Nephron progenitor cell (in vitro differentiated cells): ENCODE measurements at places on chromosomes 6 and 20.

GRCh38 chr6:47672816-47673215 lies 25.6 kb upstream of the ADGRF4 start:
- DNase-seq = no peak

DNA sequence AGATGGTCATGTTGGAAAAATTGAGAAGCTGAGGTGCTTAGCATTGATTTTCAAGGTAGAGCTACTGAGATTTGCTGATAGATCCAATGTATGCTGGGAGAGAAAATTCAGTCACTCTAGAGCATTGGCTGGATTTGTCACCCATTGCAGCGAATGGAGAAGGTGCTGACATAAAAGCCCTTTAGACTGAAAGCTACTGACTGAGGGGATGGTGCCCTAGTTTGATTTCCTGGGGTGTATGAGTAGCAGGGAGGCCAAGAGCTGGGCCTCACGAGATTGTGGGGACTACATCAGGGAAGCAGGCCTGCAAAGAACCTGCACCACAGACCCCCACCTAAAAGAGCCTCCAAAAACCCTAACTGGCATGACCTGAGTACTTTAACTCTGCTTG lies 23.9 kb upstream of the PRND start:
- DNase-seq = no peak

DNA sequence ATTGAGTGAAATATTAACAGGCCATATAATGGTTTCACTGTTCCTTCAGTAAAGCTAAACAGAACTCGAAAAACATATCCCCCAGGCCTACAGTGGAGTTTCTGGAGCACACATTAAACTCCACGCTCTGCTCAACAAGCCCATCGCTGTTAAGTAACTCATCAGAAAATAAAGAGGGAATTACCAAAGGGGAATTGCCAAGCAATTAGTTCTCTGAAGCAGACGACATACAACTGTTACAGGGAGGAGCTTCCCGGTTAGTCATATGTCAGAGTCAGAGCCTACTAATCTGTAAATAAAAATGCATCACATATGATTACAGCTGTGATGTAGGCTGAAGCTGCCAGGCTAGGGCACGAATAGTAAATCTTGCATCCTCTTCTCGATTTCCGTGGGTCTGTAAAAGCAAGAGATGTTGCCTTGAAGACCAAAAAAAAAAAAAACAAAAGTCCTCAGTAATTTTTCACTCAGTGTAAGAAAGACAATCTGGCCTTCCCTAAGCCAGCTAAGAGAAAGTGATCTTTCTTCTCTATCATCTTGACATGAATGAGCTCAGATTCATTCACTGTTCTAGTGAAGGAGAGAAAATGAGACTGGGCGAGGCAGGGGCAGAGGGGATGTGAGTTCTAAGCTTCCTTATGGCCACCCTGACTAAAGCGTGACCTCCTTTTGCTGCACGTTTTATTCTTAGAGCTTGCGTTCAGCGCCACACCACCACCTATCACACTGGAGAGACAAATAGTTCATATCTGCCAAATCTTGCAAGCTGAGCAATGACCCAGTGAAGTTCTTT lies 13.8 kb downstream of the ATXN1 start:
- no peak for DNase-seq

DNA sequence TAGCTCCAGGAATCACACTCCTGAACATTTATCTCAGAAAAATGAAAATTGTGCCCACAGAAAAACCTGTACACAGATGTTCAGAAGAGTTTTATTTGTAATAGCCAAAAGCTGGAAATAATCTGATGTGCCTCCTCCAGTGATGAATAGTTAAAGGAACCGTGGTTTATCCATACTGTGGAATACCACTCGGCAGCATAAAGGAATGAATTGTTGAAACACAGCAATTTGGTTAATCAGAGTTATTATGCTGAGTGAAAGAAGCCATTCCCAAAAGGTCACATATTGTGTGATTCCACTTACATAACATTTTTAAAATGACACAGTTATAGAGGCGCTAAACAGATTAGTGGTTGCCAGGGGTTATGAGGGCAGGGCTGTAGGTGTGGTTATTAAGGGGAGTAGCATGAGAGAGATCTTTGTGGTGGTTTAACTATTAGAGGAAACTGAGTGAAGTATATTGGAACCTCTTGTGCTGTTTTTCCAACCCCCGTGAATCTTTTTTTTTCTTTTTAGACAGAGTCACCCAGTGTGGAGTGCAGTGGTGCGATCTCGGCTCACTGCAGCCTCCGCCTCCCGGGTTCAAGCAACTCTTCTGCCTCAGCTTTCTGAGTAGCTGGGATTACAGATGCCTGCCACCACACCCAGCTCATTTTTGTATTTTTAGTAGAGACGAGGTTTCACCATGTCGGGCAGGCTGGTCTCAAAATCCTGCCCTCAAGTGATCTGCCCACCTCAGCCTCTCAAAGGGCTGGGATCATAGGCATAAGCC lies 26.2 kb downstream of the PSMF1 start:
- DNase-seq = no peak

- peak; percentile 8 for DNase-seq
These were observed 10.4 kb downstream of the TMEM14C start for GRCh38 chr6:10733151-10733715.

GRCh38 chr20:33709398-33709797 lies 10.7 kb downstream of the PXMP4 start:
- DNase-seq = no peak

DNA sequence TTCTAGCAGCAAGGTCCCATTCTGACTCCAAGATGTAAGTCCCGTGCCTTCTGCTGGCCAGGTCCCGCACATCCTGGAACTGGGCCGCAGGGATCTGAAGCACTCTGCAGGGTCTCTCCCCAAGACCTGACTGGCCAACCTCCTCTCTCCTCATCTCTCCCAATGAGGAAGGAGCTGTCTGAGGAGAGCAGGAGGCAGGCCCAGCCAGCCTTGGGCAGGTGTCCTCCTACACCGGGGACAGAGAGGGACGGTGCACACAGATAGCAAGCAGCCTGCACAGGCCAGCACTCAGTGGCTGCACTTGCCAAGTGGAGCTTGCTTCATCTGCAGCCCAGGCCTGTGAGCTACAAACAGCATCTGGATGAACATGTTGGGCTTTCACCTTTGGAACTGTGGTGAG lies 76.8 kb upstream of the CD93 start:
- DNase-seq = no peak

GRCh38 chr6:149864578-149865535 lies 698 bp upstream of the LRP11 start:
- DNase-seq = peak; percentile 21

- peak; percentile 14 for DNase-seq
These were observed 35.2 kb downstream of the DOK5 start for GRCh38 chr20:54510541-54511129.

- no peak for DNase-seq
These were observed 98.0 kb upstream of the FOXA2 start for GRCh38 chr20:22682381-22682780.

- DNase-seq = no peak
These were observed 154.1 kb downstream of the GJA10 start for GRCh38 chr6:90048206-90048967.

DNA sequence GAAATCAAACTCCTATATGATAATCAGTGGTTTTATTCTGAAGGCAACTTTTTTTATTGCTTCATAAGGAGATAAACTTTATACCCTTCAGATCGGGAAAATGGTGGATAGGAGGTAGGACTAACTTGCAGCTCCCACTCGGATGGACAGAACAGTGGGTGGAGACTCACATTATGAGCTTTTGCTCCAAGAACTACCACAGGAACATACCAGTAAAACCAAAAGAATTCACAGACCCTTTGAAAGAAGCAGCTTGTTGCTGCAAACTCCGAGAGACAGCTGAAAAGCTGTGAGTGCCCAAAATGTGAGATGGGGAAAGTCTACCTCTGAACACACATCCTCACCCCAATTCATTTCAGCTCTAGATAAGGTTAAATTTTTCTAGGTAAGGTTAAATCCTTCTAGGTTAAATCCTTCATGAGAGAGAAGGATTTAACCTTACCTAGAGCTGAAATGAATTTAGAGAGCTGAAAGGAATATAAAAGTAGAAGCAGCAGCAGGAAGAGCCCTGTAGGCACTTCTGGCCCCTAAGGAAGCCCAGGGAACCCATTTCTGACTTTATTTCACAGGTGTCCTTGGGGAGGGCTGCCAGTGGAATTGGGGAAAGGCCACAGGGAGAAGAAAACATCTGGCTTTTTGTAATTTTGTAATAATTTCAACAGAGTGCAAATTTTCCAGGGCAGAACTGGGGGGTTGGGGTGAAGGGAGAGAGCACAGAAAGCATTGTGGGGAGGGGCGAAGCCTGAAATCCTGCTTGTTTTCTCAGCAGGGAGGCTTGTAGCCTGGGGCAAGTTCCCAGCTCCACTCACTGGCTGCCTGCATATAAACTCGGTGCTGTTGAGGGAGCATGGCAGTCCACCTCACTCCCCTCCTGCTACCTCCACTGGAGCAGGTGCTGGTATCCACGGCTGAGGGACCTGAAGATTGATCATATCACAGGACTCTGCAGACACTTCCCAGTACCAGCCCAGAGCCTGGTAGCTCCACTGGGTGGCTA lies 65.9 kb upstream of the HCRTR2 start:
- DNase-seq = no peak

GRCh38 chr6:106318851-106319250 lies 6.7 kb downstream of the ATG5 start:
- DNase-seq = no peak

GRCh38 chr6:155260686-155261085 lies 3.1 kb upstream of the CLDN20 start:
- DNase-seq = no peak

DNA sequence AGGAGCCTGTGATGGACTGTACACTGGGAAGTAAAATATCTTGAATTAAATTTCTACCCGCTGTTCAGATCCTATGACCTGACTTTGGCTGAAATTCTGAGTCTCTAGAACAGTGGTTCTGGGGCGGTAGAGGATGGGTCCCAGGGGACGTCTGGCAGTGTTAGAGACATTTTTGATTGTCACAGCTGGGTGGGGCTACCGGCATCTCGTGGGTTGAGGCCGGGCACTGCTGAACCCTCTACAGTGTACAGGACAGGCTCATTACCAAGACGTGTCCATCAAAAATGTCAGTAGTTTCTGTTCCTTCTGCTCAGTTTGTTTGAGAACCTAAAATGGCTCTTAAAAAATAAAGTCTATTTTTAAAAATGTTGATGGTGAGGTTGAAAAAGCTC lies 11.5 kb upstream of the RPS6KA2 start:
- no peak for DNase-seq

GRCh38 chr20:30595698-30596097 lies 661.8 kb upstream of the DEFB115 start:
- DNase-seq = no peak

GRCh38 chr6:104558746-104559145 lies 301.0 kb downstream of the HACE1 start:
- DNase-seq = no peak

GRCh38 chr20:50186151-50186885 lies 4.3 kb upstream of the CEBPB start:
- DNase-seq = peak; percentile 99

GRCh38 chr6:54366667-54367327 lies 58.6 kb downstream of the TINAG start:
- DNase-seq = no peak

DNA sequence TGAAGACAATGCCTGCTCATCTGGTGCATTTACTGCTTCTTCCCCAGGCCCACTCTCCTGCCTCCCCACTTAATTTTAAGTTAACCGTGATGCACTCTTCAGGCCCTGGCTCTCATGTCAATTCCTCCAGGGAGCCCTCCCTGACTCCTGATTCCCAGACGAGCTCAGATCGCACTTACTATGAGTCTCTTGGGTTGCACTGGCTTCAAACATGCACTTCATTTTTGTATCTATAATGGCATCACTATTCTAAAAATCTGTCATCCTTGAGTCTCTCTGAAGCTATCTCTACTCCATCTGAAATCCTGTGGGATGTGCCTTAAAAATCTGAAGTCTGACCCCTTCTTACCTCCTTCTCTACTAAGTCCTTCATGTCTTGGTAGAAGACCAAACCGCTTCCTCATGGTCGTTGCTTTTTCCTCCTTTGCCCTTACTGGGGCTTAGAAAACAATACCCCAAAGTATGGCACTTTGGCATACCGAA lies 24.7 kb downstream of the COX4I2 start:
- DNase-seq = no peak

- no peak for DNase-seq
These were observed 3.4 kb downstream of the CST2 start for GRCh38 chr20:23823111-23823510.

GRCh38 chr6:70667256-70667710 lies 400 bp upstream of the SMAP1 start:
- no peak for DNase-seq

DNA sequence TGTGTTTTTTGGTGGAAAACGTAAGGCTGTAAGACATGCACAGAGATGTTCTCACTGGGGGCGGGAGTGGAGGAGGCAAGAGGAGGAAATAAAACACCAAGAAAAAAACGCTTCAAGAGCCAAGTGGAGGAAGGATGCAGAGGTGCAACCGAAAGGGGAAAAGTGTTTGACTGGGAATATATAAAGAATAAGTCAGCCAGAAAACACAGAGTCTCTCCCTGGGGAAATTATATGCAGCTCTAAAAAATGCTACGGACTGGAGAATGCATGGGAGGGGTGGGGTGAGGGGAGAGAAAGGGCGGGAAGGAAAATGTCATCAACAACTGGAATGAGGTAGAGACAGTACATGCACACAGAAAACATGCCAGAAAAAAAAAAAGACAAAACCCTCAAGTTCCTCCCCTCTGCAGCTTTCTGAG lies 133.5 kb downstream of the SCML4 start:
- DNase-seq = no peak

DNA sequence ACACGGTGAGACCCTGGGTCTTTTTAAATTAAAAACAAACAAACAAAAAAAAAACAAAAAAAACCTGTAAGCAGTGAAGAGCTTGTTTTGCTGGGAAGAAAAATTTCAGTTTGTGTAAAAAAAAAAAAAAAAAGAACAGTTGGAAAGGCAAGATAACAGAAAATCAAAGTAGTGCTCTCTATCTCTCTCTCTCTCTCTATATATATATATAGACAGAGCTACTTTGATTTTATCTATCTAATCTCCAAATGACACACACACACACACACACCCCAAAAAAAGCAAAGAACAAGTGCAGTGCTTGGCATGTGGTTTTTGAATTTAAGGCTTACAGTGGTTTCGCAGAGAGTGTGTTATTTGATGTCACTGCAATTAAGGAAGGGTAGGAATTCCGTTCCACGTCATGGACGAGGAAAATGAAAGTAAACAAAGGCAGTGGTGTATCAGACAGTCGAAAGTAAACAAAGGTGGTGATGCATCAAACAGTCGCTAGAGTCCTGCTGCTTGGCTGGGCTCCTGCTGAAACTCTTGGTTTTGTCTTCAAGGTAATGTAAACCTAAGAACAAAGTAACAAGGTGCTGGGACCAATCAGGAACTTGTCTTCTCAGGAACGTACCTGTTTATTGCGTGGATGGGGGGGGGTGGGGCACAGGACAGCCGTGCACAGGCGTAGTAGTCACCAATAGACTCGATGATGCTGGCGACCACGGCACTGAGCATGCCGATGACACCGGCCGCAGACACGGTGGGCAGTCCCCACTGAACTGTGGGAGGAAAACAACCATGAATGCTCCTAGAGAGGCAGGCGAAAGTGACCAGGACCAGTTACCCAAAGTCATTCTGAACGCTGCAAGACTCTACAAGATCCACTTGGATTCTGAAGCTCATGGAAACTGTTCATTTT lies 131.8 kb downstream of the SLC23A2 start:
- no peak for DNase-seq

- no peak for DNase-seq
These were observed 30.9 kb downstream of the LBP start for GRCh38 chr20:38377039-38377685.
